ENCODE measurements at places on chromosomes 13 and 19.

GRCh38 chr13:37065890-37066526 is 6.5 kb upstream of the SUPT20H start:
- no peak for DNase-seq

DNA sequence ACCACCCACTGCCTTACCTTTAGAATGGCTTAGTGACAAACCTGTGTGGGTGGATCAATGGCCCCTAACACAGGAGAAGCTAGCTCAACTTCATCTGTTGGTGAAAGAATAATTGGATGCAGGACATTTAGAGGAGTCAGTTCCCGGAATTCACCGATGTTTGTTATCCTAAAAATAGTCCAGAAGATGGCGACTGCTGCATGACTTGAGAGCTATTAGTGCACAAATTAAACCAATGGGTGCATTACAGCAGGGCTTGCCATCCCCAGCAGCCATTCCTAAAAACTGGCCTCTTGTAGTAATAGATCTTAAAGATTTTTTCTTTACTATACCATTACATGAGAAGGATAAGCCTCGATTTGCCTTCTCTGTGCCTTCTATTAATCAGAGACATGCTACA is 46.8 kb upstream of the ZNF726 start:
- DNase-seq = no peak

- peak; percentile 30 for DNase-seq
Observed at GRCh38 chr13:112690283-112690929, 568 bp downstream of the ATP11A start.

GRCh38 chr13:109096101-109096500 is 466.7 kb downstream of the MYO16 start:
- DNase-seq = no peak

DNA sequence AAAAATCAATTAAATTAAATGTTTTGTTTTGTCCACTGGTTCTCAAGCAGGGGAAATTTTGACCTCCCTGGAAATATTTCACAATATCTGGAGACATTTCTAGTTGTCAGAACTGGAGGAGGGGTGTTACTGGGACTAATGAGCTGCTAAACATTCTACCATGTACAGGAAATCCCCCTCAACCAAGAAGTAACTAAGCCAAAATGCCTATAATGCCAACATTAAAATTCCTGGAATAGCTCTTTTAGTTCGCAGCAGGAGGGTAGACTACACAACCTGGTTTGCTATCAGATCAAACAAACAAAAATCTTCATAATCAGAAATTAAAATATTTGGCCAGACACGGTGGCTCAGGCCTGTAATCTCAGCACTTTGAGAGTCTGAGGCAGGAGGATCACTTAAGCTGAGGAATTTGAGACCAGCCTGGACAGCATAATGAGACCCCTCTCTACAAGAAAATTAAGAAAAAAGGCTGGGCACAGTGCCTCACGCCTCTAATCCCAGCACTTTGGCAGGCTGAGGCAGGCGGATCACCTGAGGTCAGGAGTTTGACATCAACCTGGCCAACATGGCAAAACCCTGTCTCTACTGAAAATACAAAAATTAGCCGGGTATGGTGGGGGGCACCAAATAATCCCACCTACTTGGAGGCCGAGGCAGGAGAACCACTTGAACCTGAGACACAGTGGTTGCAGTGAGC is 13.7 kb upstream of the SMARCA4 start:
- no peak for DNase-seq

- DNase-seq = no peak
Observed at GRCh38 chr13:46683676-46684260, 113.2 kb downstream of the ESD start.

DNA sequence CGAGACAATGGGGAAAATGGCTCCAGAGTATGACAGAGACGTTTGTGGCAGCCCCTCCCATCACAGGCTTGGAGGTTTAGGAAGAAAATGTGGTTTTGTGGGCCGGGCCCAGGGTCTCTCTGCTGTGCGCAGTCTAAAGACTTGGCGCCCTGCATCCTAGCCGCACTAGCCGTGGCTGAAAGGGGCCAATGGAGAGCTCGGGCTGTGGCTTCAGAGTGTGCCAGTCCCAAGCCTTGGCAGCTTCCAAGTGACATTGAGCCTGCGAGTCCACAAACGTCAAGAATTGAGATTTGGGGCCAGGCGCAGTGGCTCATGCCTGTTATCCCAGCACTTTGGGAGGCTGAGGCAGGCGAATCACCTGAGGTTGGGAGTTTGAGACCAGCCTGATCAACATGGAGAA is 513.1 kb downstream of the PCDH17 start:
- no peak for DNase-seq

DNA sequence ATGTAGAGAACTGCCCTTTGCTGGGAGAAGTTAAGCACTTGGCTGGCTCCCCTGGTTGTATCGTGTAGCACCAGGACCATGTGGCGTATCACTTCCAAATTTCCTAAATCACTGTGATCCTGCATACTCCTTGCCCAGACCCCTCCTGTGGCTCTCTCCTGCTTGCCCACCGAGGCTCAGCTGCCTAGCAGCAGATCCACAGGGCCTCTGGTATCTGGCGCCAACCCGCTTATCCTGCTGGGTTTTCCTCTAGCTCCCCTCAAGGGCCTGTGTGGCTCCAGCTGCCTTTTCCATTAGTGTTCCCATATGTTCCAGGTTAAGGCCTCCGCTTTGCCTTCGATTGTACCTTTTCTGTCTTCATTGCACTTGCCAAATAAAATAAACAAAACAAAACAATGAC is 16.5 kb downstream of the LRCH1 start:
- no peak for DNase-seq

- no peak for DNase-seq
Observed at GRCh38 chr19:48487948-48488347, 18.8 kb downstream of the CYTH2 start.

- DNase-seq = no peak
Observed at GRCh38 chr13:103062079-103062478, 4.1 kb downstream of the SLC10A2 start.

DNA sequence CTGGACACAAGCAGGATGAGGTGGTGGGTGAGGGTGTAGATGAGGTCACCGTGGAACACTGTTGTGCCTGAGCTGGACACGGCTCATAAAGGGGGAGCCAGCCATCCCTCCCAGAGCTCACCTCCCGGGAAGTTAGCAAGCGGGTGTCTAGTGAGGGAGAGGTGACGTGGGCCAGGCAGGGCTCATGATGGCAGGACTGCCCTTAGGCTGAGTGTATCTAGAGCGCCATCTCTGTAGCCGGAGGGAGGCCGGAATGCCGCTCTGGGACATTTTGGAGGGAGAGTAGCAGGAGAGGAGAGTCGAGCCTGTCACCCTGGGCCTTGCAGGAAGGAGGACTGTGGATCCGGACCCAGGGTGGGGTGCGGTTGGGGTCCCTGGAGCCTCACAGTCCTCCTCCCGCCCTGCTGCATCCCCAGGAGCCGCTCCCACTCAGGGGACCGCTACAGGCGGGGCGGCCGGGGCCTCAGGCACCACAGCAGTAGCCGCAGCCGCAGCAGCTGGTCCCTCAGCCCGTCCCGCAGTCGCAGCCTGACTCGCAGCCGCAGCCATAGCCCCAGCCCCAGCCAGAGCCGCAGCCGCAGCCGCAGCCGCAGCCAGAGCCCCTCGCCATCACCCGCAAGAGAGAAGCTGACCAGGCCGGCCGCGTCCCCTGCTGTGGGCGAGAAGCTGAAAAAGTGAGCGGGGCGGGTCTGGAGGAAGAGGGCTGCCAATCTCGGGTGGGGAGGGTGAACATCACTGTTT is 9.2 kb downstream of the ZNF296 start:
- no peak for DNase-seq

DNA sequence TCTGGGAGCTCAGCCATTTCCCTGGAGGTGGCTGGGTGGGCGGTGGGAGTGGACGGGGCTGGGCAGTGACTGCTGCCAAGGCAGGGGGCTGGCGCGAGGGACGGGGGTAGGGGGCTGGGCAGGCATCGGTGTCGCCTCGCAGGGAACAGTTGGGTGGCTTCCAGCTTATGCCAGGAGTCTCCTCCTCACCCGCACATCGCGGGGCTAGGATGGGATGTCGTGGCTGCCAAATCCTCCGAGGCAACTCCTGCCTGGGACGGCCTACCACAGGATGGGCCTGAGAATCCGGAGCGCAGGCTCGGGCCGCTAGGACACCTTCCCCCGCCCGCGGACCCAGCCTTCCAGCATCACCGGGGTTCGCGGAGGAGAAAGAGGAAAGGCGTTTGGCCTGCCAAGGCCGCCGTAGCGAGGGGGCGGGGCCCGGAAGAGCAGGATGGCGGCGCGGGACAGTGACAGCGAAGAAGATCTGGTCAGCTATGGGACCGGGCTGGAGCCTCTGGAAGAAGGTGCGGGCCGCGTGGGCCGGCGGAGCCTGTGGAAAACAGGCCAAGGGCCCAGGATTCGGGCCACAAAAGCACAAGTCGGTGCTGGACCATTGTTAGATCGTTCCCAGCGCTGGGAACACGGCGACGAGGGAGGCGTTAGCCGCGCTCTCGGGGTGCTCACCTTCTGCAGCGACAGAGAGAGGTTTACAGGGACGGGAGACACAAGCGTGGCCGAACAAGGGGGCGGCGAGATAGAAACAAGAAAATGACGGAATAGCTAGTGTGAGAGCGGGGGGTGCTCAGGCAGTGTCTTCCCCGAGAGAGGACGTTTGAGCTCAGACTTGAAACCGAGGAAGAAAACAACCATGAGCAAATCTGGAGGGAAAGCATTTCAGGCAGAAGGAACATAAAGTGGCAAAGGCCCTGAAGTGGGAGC is at the start of gene GPATCH1:
Gene GPATCH1 (plus strand): TSS at position 421 of the 921 bp plus-strand sequence. CDS start 13 bp downstream, at position 434.
- peak; percentile 83 for DNase-seq

- DNase-seq = no peak
Observed at GRCh38 chr19:6837525-6837924, 49.9 kb upstream of the ADGRE1 start.

DNA sequence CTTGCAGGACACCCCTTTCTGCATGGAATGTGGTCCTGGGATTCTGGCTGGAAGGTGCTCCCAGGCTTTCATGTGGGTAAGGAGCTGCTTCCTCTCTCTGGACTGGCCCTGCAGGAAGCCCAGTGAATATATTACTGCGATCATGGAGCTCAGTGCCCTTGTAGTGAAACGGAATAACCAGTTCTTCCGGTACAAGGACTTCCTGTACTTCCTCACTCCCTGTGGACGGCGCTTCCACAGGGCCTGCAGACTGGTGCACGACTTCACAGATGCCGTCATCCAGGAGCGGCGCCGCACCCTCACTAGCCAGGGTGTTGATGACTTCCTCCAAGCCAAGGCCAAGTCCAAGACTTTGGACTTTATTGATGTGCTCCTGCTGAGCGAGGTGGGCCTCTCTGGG is 8.0 kb downstream of the CYP4F8 start:
- DNase-seq = no peak

GRCh38 chr13:50149932-50150331 is 134.7 kb downstream of the KCNRG start:
- DNase-seq = no peak

DNA sequence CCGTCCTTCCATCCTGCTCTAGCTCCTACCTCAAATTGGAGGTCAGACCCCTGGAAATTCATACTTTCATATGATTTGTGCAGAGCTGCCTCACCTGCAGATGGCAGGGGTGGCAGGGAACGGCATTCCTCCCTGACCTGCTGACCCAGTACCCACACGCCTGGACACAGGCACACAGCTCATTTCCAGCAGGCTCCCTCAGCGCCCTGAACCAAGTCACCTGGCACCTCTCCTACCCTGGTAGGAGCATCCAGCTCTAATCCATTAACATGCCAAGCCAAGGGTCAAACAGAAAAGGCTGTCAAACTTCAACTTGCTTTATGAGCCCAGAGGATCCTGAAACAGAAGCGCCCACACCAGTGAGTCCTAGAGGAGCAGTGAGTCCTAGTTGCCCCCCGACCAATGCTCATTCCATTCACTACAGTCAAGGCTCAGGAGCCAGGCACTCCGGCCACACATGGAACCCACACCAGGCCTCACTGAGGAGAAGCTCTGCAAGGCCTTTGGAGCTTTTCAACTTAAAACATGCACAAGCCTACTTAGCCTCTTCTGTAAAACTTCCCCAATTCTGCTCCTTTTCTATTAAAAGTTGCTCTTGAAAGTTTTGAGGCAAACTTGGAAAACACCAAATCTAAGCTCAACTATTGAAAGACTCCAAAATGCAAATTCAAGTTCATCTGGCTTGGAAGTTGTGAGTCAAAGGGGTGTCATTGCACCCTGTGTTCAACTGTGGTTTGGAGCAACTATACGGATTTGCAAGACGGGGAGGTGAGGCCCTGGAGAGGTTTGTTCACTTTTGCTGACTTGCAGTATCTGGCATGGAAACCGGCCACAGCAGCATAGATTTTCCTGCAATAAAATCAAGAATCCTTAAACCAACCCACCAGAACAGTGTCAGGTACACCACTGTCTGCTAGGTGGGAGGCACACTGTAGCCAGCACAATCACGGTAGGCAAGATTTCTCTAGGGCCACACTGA is 96.7 kb downstream of the CRYL1 start:
- DNase-seq = no peak

DNA sequence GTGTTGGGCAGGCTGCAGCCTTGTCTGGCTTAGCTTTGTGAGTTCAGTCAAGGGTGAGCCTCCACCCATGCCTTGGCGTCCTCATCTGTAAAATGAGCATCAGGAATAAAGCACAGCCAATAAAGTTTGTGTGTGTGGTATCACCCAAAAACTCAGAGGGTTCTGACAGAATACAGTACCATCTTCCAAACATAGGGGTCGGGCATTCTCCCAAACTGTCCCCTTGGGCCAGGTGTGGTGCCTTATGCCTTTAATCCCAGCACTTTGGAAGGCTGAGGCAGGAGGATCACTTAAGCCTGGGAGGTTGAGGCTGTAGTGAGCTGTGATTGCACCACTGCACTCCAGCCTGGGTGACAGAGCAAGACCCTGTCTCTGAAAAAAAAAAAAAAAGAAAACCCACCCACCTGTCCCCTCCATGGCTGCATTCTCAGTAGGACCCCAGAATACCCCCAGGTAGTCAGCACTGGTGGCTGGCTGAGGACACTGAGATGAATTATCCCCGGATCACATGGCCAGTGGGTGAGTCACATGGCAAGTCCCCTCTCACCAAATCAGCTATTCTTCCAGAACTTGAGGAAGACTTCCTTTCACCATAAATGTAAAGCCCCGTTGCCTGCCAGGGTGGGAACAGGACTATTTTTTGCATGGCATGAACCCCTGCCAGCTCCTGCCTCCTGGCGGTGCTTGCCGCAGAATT is 18.6 kb downstream of the POP4 start:
- DNase-seq = no peak

GRCh38 chr19:49020342-49020741 is 3.5 kb upstream of the LHB start:
- DNase-seq = no peak

DNA sequence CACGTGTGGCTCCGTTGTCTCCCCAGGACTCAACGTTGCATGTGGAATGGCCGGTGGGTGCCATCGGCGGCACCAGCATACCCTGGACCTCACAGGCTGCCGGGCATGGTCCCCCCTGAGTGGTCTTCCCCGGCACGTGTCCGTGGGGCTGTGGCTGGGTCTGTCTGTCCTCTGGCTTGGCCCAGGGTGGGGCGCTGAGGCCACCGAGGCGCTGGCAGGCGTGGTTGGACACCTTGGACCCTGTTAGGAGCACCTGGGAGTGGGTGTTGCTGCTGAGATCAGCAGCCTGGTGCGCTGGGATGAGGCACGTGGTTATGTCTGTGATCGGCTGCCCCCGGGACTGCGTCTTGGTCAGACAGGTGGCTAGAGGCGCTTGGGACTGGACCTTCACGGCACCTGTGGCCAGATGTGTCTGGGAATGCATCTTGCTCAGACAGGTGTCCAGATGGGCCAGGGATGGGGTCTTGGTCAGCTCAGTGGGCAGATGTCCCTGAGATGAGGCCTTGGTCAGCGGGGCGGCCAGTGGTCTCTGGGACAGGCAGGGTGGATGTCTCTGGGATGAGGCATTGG is 9.2 kb downstream of the IQCN start:
- DNase-seq = no peak

Data from stimulated activated CD4-positive, alpha-beta T cell treated with anti-CD3 and anti-CD28 coated beads, Interleukin-12 subunit alpha, Interleukin-12 subunit beta, amount 100 ng/mL, for 4 hours (primary cell).